ENCODE measurements at places on chromosomes 11 and 22.
A peak's percentile ranks its signal among the peaks of the same experiment; 100 is the strongest.

- DNase-seq = no peak
Measured at GRCh38 chr11:65791719-65792213, 4.9 kb downstream of the OVOL1 start.

GRCh38 chr22:31449506-31449905 lies 40.1 kb downstream of the EIF4ENIF1 start:
- no peak for DNase-seq

DNA sequence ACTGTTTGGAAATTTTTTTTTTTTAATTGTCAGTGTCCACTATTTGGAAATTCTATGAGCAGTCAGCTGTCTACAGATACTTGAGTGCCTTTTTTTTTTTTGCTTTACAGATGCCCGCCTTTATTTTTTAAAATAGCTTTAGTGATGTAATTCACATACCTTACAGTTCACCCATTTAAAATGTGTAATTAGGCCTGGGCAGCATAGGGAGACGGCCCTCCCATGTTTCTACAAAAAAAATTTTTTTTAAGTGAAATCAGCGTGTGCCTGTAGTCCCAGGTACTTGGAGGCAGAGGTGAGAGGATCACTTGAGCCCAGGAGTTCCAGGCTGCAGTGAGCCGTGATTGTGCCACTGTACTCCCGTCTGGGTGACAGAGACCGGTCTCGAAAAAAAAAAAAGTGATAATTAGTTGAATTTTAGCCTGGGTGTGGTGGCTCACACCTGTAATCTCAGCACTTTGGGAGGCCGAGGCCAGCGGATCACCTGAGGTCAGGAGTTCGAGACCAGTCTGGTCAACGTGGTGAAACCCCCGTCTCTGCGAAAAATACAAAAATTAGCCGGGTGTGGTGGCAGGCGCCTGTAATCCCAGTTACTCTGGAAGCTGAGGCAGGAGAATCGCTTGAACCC lies 1.5 kb downstream of the ZNF143 start:
- DNase-seq = no peak

DNA sequence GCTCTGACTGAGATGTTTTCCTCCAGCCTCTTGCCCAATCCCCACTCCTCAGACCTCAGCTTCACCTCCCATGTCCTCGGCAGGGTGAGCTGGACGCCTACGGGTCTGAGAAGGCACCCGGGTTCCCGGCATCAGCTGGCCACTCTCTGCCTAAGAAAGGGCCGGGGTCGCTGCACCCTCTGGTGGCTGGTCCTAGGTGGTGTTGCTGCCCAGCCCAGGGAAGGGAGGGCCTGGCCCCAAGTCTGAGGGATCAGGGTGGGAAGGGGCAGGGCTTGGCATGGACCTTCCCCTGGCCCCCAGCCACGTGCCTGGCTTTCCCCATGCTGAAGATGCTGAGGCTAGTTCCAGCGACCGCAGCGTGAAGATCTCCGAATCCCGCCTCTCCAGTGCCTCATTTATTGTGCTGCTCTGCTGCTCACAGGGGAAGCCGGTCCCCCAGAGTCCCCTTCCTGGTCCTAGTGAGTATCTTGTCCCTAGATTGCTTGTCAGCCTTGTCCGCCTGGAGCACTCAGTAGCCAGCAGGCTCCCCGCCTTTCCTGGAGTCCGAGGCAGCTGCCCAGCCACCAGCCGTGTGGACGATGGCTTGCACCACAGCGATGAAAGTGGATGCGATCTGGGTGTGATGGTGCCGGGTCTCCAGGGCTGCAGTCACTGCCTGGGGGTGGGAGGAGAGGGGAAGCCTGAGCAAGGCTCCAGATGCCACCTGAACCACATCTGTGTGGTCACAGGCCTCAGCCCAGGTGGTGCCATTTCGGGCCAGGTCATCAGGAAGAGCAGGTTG lies 2.9 kb upstream of the GGT5 start:
- peak; percentile 34 for DNase-seq

DNA sequence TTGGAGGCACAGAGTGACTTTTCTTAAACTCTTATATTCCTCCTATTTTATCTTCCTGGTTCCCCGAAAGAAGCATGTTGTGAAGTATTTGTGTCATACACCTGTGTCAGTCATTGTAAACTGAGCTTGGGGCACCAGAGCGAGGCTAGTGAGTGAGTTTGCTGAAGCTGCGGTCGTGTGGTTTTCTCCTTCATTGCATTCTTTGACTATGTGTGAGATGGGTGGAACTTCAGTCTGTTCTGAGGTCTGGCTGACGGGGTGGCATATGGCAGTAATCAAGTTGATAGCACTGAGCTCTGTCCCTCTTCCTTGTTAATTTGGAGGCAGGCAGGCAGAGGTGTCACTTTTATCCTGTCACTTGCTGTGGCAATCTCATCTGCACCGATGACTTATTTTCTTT lies 4.2 kb downstream of the VPS26B start:
- peak; percentile 67 for DNase-seq

DNA sequence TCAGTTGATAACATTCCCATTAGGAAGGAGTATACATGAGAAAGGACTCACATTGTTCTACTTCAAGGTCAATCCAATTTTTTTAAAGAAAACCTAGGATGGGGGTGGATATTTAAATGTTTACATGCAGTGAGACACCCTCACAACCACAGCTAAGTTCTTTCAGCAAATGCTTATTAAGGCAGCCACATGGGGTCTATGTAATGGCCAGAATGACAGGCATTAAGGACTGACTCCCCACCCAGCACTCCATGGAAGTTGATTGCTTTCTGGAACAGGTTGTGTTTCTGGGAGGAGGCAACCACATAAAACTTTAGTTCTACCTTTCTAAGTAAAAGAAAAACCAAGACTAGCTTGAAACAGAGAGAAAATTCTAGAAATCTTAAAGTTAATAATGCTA lies 662.0 kb upstream of the CCDC90B start:
- DNase-seq = no peak

GRCh38 chr11:28447226-28447625 lies 339.0 kb downstream of the METTL15 start:
- no peak for DNase-seq

DNA sequence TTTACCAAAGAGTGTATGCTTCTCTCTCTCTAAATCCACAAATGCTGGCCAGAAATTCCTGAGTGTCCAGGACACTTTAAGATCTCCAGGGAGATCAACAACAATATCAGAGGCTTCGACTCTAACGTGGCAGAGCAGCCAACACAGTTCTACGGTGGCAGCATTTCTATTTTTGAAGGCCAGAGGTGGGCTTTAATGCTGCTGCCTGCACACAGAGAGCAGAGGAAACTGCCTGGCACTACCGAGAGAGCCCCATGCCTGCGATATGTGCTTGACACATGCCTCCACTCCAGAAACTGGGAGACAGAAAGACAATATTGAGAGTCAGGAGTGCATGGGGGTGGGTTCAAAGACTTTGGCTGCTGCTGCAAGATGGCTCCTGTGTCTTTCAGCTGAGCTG lies 48.8 kb upstream of the GALNT18 start:
- DNase-seq = no peak

- DNase-seq = no peak
Measured at GRCh38 chr11:34029176-34029575, 22.4 kb upstream of the CAPRIN1 start.

DNA sequence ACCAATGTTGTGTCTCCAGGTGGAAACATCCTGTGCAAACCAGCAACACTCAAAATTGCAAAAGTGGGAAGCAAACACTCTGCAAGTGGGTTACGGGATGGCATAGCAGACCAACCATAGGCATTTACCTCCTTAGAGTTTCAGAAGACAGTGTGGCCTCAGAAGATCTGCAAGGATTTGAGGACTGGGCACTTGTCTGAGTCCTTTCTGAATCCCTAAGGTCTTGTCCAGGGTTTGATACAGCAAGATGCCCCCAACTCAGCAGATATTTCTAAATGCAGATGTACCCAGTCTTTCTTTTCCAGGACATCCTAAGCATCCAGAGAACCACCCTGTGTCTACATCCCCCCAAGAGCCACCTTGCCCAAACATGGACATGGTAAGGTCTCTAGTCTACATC lies 51.7 kb upstream of the SHANK2 start:
- DNase-seq = no peak

- DNase-seq = no peak
Measured at GRCh38 chr11:108958368-108959104, 293.7 kb downstream of the DDX10 start.

DNA sequence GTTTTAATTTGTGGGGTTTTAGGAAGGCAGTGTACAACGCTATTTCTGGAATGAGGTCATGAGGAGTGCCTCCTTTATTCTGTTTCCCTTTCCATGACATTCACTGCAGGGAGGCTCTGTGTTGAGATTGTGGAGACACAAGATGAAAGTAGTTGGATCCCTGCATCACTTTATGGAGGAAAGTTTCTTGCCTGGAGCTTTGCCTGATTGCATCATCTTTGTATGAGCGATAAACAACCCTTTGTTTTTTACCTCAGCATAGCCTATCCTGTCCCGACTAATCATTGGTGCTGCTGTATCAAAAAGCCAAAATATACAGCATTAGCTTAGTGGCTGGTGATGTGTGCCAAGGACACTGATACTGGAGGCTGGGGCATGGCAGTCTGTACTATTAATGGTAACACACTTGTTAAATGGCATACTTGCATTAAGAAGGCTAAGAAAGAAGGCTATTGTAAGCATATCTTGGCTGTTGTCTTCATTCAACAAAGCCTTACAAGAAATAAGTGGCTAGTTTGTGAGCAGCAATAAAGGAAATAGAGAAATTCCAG lies 31.2 kb upstream of the SLC5A4 start:
- no peak for DNase-seq

GRCh38 chr22:49457146-49457545 lies 370.5 kb downstream of the BRD1 start:
- DNase-seq = no peak

DNA sequence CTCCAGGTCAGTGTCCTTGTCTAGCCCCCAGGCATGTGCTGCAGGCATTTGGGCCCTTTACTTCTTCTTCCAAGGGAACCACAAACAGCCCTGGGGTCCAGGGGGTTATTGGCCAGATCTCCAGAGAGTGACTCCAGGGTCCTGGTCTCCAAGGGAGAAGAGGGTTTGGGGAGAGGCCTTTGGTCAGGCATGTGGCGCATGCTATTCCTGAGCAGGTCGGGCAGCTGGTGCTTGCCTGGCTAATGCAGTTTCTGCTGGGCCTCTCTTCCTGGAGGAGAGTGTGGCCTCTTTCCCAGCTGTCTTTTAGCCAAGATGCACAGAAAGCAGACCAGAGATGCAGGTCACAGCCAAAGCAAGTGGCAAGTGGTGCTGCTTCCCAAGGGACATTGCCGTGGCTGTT lies 3.8 kb upstream of the RFPL2 start:
- DNase-seq = no peak

- peak; percentile 70 for DNase-seq
Measured at GRCh38 chr11:8201644-8202365, 33.0 kb upstream of the RIC3 start.

DNA sequence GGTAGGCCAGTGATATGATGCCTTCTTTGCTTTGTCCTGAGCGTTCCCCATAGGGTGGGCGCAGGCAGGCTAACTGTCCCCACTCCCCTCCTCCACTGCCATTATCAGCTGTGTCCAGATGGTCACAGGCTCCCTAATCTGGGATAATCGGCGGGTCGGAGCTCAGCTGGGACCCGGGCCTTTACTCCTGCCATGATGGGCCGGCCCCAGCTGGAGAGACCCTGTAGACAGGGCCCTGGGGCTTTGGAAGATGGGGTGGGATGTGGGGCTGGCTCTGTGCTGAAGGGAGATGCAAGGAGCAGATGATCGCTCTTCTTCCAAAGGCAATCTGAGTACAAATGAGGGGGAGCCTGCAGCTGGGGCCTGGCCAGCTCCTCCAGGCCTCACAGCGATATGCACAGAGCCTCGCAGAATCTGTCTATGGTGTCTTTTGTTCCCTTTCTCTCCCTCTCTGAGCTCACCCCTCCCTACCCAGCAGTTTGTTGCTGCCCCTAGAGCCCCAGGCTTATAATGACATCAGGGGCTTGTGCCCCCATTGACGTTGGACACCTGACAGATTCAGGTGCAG lies 11.9 kb downstream of the KLHL35 start:
- no peak for DNase-seq

GRCh38 chr11:123249354-123249753 lies 54.3 kb upstream of the CLMP start:
- DNase-seq = no peak

GRCh38 chr11:73356979-73357860 lies 19.0 kb upstream of the RELT start:
- DNase-seq = no peak

GRCh38 chr11:1333860-1334259 lies 24.4 kb upstream of the TOLLIP start:
- DNase-seq = no peak

- DNase-seq = no peak
Measured at GRCh38 chr11:47869544-47870393, 21.6 kb upstream of the NUP160 start.

DNA sequence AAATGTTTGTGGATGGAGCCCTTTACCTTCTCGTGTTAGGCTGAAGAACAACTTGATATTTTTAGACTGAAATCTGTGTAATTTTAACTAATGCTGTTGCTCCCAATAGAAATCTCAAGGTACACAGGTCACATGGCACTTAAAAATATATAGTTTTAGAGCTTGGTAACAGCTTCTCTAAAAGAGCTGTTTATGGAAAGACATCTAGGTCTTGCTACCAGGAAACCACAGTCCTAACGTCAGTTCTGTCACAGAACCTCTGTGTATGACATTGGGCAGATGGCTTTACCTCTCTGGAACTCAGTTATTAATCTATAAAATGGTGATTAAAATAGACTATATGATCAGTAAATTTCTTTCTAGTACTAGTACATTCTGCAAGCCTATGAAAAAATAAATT lies 35.4 kb downstream of the PAK1 start:
- DNase-seq = no peak

DNA sequence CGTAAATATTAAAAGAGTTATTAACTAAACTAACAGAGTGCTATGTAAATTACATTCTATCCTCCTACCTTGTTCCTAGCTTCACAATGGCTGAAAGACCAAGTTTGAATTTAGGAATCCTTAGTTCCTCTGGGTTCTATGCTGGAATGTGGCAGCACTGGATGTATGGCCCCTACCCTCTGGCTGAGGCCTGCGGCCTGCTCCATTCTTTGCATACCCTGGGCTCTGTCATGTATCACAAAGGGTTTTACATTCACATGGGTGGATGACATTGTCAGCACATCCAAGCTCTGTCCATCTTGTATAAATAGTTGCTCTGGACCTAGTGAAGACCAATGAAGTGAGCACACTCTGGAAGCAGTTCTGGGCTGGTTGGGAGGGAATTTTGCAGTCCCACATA lies 54.5 kb downstream of the AASDHPPT start:
- DNase-seq = no peak

DNA sequence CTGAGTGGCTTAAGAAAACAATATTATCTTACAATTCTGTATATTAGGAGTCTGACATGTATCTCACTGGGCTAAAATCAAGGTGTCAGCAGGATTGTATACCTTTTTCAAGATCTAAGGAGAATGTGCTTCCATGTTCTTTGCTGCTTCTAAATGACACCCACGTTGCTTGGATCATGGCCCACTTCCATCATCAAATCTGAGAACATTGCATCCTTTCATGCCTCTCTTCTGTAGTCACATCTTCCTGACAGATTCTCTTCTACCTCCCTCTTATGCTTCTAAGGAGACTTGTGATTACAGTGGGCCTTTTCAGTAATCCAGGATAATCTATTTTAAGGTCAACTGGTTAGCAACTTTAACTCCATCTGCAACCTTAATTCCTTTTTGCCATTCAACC lies 499.4 kb downstream of the FAM181B start:
- DNase-seq = no peak

Measured in NCI-H2171 treated with DMSO at 0.1 percent for 48 hours (cell line).